ENCODE measurements at places on chromosomes 2 and 18.

GRCh38 chr2:125644257-125644656 lies 1011.7 kb upstream of the GYPC start:
- no peak for DNase-seq

DNA sequence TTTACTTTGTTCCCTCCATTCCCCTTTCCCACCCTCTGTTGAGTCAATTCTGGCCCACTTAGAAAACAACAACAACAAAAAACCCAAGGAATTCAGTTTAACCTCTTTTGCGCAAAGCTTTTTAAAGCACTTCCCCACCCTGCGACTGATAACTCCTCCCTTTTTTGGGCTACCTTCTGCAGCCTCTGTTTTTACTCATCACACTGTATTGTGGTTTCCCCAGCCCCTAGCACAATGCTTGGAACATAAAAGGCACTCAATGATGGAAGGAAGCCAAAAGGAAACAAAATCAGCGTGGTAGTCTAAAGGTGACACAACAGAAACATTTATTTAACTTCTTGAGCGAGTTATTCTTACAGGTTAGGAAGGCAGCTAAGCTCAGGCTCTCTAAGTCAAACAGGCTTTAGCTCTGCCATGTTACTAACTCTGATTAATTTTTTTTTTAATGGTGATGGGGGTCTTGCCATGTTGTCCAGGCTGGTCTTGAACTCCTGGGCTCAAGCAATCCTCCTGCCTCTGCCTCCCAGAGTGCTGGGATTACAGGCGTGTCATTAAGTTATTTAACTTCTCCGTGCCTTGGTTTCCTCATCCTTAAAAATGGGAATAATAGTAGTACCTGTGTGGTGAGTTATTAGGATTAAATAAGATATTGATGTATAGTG lies 1.3 kb downstream of the CEP68 start:
- DNase-seq = peak; percentile 37

DNA sequence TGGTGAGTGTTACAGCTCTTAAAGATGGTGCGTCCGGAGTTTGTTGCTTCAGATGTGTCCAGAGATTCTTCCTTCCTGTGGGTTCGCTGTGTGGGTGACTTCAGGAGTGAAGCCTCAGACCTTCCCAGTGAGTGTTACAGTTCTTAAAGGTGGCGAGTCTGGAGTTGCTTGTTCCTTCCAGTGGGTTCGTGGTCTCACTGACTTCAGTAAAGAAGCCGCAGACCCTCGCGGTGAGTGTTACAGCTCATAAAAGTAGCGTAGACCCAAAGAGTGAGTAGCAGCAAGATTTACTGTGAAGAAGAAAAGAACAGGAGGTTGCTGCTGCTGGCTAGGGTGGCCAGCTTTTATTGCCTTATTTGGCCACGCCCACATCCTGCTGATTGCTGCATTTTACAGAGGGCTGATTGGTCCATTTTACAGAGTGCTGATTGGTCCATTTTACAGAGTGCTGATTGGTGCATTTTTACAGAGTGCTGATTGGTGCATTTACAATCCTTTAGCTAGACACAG lies 34.0 kb upstream of the SPTBN1 start:
- DNase-seq = no peak

- DNase-seq = no peak
Observed at GRCh38 chr18:33205777-33206176, 234.7 kb downstream of the CCDC178 start.

DNA sequence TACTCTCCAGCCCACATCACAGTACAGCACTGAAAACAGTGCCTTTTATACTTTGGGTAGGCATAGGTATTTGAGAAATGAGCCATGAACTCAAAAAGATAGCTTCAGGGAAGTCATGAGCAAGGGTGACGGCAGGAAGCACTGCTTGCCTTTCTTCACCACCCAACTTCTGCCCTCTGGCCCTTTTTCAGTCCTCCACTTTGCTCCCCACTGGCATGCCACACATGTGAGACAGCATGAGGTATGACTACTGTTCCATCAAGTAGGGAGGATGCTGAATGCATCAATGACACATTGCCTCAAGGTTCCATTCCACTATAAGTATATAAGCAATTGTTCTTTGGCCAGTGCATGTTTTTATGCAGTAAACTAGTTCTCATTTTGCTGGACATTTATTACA lies 373.0 kb downstream of the NRXN1 start:
- no peak for DNase-seq

DNA sequence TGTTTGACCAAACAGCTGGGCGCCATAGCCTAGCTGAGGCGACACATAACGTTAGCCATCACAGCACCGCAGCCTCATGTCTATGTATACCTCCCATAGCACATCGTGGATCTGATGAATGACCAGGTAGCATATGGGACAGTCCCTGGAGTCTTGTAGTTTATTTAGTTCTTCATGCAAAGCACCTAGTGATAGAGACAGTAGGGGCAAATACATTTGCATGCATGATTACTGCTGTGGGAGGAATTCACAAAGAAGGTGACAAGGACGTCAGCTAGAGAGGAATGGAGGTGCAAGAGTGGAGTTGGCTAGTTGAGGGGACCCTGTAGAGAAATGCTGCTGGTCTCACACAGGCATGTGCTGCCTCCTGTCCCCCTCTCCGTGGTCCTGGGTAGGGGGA lies 478.9 kb upstream of the HS6ST1 start:
- no peak for DNase-seq

GRCh38 chr2:159098921-159099411 lies 130.5 kb downstream of the TANC1 start:
- peak; percentile 51 for DNase-seq

- DNase-seq = peak; percentile 84
Observed at GRCh38 chr2:37020212-37020886, 54.0 kb upstream of the STRN start.

DNA sequence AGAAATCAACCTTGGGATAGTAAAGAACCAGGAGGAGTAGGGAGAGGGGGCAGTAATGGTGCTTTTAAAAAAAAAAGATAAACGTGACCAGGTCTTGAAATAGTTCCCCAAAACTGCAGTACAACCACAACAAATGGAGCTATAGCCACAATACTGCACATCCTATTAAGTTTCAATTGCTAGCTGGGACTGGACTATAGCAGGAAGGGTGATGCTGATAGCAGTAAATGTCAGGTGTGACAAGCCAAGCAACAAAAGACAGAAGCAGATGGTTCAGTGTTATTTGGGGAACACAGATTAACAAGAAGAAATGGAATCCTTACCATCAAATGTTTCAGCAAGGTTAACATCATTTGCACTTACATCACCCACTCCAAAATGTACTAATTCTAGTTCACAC lies 10.1 kb downstream of the RPS27A start:
- DNase-seq = no peak

DNA sequence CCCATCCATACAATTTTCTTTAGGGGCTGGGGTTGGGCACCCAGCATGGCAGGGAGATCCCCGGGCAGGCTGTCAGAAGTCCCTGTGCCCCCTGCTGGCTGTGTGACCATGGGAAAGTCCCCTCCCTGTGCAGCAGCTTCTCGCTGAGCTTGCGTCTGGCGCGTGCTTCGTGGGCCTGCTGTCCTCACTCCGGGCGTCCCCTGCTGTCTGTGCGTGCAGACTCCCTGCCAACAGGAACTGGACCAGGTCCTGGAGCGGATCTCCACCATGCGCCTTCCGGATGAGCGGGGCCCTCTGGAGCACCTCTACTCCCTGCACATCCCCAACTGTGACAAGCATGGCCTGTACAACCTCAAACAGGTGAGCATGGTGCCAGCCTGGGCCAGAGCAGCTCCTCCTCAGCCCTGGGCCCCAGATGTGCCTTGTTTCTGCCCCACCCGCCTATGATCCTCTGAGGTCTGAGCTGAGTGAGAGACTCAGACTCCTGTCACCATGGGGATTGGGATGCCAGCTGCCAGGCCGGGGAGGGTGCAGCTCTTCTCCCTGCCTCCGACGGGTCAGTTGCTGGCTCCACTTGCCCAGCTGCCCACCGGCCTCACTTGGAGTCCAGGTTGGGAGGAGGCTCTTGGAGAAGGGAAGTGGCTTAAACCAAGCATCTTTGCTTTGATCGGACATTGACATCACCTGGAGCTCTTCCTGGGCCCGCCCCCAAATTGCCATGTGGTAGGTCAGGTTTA lies 28.6 kb downstream of the IGFBP2 start:
- DNase-seq = no peak

DNA sequence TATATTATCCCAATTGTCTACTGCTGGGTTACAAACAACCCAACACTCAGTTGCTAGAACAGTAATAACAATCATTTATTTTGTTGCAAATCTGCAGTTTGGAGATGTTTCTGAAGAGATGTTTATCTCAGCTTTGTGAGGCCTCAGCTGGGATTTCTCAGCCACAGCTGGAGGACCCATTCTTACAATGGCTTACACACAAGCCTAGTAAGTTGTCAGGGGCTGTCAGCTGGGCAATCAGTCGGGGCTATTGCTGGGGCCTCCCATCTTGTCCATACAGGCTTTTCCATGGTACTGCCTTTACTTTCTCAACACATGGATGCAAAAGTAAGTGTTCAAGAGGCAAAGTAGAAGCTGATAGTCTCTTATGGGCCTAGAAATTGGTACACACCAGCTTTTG lies 491.7 kb upstream of the NXPH2 start:
- no peak for DNase-seq

- no peak for DNase-seq
Observed at GRCh38 chr2:136054856-136055255, 63.1 kb downstream of the CXCR4 start.

GRCh38 chr2:50215736-50216135 lies 816.2 kb downstream of the NRXN1 start:
- no peak for DNase-seq

DNA sequence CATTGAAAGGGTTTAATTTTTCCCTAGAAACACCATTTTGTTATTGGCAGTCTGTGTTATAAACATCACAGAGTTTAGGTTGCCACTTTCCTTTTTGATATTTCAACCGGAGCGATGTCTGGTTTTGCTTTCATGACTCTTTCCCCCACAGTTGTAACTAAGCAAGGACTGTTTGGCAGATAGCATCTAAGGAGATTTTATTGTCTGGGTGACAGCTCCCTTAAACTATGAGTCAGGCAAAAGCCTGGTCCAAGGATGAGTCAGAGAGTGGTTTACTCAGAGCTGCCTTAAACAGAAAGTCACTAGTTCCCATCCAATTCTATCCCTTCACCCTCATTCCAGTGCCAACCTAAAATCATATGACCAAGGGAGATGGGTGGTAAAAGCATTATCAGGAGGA lies 341.6 kb upstream of the VWC2L start:
- peak; percentile 95 for DNase-seq

DNA sequence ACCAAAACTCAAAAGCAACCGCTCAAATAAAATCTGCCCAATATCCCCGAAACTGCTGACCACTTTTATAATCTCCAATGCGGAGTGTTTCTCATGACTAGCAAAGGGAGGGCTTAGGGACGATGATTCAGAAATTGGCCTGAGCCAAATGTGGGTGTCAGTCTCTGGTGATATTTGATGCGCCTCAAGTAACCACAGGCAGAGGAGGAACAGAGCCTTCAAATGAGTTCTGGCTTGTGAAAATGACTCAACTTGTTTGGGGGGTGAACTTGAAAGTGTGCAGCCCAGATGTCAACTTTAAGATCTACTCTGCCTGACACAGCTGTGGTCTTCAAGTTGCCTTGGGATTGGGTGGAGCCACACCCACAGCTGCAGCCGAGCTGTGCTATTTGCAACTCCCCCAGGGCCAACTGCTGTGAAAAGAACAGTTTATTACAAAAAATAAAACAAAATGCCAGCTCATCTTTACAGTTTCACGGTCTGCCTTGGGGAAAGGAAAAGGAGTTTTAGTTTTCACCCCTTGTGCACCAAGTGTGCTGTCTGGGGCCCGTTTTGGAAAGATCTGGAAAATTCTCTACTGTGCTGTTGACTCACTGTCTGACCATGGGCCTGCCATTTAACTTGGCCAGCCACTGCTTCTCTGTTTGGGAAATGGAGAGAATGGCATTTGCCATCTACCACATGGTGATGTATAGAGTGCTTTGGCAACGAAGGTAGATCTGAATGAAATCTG lies 222.1 kb downstream of the MTX2 start:
- DNase-seq = peak; percentile 98

DNA sequence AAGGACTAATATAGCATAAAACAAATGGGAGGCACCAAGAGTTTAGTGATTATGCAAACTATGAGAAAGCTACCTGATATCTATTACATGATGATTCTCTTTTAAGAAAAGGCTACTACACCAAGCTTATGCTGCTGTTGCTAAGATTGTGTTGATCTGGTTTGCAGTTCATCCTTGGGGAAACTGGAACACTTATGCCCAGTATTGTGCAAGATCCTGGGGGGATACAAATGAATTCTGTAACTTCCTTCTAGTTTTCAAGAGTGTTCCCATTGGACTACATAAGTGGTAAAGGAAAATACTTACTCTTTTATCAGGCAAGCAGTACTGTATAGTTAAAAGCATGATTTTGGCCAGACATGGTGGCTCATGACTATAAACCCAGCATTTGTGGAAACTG lies 3.1 kb upstream of the NMI start:
- no peak for DNase-seq

- no peak for DNase-seq
Observed at GRCh38 chr18:44726059-44726421, 45.4 kb downstream of the SETBP1 start.

DNA sequence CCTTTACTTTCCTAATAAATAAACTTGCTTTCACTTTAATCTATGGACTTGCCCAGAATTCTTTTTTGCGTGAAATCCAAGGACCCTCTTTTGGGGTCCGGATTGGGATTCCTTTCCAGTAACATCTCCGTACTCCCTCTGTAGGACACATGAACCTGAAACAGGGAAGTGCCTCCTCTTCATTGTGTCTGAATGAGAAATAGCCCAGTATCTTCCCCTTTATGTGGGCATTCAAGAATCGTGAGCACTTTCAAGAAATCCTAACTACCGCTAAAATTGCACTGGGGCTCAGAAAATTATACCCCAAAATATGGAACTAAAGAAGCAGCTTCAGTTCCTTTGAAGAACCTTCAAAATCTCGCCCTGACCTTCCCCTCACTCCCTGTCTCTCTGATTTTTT lies 7.8 kb upstream of the POMC start:
- no peak for DNase-seq

DNA sequence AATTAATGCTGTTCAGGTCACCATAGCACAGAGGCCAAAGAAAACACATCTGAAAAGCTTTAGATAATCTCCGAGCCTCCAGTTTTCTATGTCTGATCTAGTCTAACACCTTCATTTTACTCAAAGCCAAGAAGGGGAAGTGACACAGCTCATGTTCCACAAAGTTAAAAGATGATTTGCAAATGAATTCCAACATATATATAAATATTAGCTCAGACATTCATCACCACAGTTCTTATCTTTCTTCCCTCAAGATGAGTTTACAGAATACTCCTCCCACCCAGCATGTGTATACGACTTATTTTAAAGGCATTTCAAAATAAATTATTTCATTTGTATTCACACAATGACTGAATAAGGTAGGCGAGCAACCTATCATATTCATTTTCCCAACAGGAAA lies 82.4 kb downstream of the AAK1 start:
- DNase-seq = no peak

- no peak for DNase-seq
Observed at GRCh38 chr2:217900010-217900779, 102.6 kb downstream of the TNS1 start.

- DNase-seq = no peak
Observed at GRCh38 chr18:63290166-63290820, 29.3 kb downstream of the BCL2 start.

GRCh38 chr2:235461763-235462414 lies 32.0 kb upstream of the AGAP1 start:
- DNase-seq = no peak
